ENCODE measurements at places on chromosomes 5 and 9.

DNA sequence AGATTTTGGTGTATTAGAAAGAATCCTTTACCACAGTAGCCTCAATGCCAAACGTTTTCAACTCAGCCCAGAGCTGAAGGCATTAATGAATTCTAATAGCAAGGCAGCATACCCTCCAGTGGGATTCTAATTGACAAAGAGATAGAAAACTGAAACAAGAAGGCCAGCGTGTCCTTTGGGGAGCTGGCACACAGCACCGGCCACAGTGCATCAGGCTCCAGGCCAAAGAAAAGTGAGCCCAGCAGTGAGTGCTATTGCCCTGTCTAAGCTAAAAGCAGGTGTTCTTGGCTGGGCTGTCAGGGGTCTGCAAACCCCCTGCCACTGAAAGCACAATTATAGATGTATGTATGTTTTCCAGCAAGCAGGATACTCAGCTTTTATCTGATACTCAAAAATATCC lies 40.4 kb downstream of the PPIC start:
- no peak for DNase-seq

DNA sequence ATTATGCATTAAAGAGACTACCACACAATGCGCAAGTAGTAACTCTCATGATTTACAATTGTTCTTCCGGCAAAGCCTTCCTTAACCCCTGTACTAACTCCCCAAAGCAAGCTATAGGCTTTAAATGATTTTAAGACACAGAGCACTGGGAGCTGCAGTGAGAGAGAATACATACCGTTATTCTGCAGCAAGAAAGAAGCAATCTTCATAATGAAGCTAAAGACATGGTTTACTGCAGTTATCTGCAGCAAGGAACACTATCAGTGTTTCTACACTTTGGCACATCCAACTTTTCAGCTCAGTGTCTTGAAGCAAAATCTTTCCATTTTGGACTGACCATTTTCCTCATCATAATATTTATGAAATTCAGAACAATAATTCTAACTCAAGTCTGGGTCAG lies 61.0 kb downstream of the ZFR start:
- DNase-seq = no peak

DNA sequence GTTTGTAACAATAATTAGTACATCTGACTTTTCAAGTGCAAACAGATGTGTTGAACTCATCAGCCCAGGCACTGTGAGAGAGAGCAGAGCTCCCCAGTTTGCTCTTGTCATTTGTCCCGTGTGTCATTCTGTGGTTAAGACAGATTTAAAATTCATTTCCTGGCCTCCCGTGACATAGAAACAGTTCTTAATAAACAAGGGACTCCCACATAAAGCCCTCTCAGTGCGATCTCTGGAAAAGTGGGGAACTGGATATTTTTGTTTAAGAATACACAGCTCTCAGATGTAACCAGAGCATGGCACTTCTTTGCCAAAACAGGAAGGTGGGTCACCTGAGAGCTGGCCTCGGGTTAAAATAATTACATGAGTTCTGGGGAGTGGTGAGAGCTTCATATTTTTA lies 58.6 kb downstream of the PRKACG start:
- DNase-seq = no peak

GRCh38 chr5:123720955-123721354 lies 209.0 kb downstream of the CSNK1G3 start:
- DNase-seq = no peak

- DNase-seq = no peak
Observed at GRCh38 chr5:72600391-72600981, 93.3 kb upstream of the ZNF366 start.

GRCh38 chr9:81517954-81518353 lies 171.4 kb downstream of the TLE1 start:
- DNase-seq = peak; percentile 71

DNA sequence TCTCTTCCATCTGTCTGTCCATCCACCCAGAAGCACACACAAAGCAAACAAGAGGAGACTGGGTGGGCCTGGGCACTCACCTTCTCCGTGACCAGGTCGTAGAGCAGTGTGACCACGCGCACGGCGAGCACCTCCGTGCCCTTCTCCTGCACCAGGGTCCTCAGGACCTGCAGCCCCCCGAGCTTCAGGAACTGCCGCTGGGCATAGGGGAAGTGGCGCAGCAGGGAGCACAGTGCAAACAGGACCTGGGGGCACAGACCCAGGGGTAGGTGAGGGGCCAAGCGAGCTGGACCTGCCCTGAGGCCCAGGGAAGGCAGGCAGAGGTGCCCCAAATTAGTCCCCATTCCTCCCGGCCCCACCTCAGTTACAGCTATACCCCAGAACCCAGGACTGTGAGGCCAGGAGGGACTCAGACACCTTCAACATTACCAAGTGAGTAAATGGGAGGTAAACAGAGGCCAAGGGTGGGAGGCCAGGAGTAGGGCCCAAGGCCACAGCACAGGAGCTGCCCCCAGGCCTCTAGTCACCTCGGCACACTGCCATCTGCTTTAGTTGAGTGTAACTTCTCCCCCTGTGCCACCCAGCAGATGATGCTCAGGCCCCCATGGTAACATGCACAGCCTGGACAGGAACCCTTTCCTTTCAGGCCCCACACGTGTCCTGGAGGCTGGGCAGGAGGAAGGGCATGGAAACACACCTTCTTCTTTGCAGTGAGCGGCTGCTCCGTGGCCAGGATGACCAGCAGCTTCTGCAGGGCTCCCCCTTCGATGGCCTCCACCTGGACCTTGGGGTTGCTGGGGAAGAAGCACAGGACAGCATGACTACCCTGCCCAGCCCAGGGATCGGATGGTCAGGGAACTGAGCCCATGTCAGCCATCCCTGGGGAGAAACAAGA lies 76.2 kb upstream of the LRRTM2 start:
- DNase-seq = no peak

DNA sequence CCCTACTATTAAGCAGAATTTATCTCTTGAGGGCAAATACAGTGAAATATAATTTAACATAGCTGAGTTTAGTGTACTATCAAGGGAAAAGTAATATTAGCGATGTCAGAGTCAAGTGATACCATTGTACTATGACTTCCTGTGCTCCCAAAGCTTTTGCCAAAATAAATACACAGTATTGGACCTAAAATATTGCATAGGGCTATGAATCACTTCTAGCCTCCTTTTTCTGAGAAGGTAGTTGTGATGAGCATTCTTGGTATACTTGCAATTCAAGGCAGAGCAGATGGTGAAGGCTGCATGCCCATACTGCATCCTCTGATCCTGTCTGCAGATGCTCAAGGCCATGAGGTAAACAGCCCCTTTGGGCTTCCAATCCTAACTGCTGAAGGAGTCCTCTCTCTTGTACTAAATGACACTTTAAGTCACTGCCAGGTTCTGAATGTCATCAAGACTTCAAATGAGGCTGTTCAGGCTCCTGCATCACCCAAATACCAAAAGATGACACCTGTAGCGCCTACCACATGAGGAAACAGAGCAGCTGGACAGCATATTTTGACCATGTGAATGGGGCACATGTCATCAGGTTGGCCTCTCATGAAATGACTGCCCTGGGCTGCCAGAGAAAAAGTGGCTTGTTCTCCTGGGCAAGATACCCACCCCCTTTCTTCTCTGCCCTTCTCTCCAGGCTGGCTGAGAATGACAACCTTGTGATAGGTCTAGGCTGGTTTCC lies 29.7 kb upstream of the PPP2CA start:
- DNase-seq = no peak

- no peak for DNase-seq
Observed at GRCh38 chr9:7607421-7607820, 192.2 kb downstream of the DMAC1 start.

DNA sequence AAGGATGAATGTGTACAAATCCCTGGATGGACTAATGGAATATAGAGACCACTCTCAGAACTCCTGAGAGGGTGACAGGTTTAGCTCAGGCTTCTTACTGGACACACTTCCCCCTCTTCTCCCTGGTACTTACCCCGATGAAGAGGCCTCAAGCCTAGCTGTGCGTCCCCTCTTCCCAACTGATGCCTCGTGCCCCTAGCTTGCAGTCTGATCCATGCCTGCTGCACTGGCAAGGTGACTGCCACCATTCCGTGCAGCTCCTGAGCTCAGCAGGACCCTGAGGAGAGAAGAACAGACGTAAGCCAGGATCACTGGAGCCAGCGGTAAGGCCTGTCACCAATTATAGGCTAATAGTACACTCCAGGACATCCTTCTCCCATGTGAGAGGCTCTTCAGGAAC lies 5.5 kb upstream of the STOML2 start:
- DNase-seq = no peak

DNA sequence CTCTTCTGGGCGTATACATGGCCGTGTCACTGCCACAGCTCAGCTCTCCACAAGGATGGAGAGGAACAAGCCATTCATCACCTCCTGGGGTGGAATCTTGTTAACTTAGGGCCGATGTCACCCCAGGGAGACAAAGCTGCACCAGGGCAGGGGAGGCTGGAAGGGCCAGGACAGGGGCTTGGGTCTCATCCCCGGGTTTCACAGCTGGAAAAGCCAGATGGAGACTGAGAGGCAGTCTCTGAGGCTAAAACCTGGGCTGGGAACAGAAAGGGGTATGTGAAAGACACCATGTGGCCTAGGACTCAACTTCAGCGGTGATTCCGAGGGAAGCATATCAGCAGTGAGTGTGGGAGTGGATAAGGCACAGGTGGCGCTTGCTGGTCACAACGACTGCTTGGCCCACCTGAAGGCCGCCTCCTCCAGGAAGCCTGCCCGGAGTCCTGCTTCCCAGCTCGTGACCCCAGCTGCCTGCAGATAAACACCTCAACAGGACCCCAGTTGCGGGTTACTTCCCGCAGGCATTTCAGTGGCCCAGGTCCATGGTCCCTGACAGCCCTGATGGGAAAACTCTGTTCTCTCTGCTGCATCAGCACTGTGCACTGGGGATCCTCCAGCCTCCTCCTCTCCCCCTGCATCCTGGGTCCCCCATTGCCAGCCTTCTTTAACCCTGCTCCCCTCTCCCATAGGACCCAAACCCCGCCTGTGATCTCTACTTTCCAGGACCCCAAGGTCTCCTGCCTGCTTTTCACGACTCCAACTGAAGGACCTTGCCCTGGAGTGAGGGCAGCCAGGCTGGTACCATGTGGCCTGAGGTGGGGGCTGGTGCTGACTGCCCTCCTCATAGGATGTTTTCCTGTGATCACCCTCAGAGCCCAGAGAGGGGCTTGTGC lies 51.7 kb upstream of the FCN1 start:
- DNase-seq = no peak

DNA sequence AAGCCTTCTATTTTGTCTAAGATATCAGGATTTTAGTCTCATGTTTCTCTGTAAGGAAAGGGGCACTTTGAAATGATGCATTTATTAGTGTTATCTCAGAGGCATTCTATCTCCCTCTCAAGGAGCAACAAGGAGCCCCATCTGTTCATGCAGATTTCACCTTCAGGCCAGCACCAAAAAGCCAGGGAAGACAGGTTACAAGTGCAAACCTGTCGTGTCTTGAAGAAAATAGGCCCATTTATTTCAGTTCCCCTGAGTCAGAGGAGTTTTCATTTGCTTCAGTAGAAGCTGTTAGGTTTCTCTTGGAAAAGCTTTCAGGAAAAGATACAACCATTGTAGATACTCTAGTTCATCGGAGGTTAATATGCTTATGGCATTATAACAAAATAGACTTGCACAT lies 97.2 kb downstream of the SPOCK1 start:
- no peak for DNase-seq

- no peak for DNase-seq
Observed at GRCh38 chr9:34338665-34339385, 9.5 kb downstream of the NUDT2 start.

DNA sequence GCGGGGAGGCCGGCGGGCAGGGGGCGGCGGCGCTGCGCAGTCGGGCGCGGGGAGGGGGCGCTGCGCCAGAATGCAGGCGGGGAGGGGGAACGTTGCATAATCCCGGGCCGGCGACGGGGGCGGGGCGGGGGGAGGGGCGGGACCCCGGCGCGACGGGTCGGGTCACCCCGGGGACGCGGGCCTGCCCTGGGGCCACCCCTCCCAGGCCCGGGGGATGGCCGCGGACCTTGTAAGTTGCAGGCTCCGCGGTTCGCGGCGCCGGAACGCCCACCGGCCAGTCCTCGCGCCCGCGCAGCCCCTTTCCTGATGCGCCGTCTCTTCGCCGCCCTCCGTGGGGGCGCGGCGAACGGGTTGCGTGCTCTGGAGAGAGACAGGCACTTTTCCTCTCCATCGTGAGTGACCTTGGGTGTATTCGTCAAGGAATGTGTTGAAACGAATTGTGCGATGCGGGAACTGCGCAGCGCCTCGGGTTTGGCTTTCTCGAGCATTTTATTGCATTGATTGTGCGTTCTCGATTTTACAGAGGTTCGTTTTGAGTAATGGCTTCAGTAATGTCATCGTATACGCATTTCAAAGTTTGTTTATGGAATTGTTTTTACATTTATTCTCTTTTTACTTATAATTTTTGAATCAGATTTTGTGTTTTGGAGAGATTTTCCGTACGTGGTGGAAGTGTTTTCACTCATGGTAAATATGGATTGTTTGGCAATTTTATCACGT lies 802 bp downstream of the SPIN1 start:
- peak; percentile 49 for DNase-seq

GRCh38 chr5:308672-309271 lies 12.7 kb upstream of the AHRR start:
- no peak for DNase-seq

- no peak for DNase-seq
Observed at GRCh38 chr9:77512876-77513275, 135.2 kb downstream of the GNA14 start.

DNA sequence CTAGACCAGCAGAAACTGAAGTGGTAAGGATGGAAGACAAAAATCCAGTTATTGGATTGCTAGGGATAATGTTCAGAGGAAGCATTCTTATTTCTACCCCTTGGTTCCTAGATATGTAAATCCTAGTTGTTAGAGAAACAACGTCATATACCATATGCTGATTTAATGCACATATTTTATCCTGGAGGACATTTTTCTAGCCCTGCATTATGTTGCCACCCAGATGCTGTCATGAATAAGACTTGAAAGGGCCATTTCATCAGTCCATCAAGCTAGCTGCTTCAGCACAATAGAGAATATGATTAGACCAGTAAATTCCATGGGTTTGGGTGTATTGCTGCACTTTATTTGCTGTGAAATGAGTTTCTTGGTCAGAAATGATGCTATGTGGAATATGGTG lies 1736.4 kb downstream of the MAT2B start:
- DNase-seq = no peak

DNA sequence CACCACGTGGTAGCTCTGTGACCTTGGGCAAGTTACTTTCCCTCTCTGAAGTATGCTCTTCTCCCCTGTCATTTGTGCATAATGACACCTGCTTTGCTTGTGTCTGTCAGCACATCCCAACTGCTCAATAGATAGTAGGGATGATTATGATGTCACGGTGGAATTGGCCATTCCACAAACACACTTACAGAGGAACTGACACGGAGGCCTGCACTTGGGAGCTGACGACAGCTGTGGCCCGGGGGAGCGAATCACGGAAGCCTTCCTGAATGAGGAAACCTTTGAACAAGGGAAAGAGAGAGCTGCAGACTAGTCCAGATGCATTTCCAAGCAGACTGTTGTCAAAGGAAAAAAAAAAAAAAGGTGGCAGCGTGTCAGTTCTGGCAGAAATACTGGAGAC lies 21.0 kb downstream of the TLX3 start:
- DNase-seq = no peak

Measured in NCI-H1930 (cell line).